ENCODE measurements at places on chromosomes 4 and X.

DNA sequence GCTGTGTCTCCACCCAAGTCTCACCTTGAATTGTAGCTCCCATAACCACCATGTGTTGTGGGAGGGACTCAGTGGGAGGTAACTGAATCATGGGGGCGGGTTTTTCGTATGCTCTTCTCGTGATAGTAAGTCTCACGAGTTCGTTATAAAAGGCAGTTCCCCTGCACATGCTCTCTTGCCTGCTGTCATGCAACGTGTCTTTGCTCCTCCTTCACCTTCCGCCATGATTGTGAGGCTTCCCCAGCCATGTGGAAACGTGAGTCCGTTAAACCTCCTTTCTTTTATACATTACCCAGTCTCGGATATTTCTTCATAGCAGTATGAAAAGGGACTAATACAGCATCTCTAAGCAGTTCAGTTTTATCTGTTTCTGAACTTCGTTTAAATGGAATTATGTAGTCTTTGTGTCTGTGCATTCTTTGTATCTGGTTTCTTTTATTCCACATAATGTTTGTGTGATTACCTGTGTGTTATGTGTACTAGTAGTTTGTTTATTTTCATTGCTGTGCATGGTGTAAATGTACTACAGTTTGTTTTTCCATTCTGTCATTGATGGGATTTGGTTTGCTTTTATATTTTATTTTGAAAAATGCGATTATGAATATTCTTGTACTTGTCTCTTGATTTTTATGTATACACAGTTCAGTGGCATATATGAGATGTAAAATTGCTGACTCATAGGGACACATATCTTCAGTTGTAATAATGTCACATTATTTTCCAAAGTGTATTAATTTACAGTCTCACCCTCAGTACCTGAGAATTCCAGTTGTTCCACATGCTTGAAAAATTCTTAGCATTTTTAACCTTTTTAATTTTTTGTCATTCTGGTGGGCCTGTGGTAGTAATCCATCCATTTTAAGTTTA lies 304.9 kb downstream of the GBA3 start:
- DNase-seq: no peak

- no peak for DNase-seq
Measured at GRCh38 chr4:48340276-48340964, 909 bp upstream of the SLAIN2 start.

GRCh38 chrX:34716302-34716701 lies 59.2 kb upstream of the TMEM47 start:
- DNase-seq: no peak

- DNase-seq: no peak
Measured at GRCh38 chrX:29012867-29013266, 425.6 kb downstream of the IL1RAPL1 start.

DNA sequence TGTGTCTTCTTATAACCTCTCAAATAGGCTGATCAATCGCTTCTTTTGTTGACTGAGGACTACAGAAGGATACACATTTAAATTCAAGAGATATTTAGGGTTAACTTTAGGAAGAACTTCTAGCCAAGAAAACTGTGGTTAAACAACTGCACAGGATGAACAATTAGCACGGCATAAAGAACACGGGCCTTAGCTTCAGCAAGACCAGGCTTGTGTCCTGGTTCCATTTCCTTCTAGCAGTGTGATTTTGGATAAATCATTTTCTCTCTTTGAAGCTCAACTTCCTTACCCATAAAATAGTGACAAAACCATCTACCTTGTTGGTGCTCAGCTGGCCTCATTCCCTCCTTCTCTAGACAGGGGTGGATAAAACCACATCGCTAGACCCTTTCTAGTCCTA lies 117.6 kb downstream of the TSPAN5 start:
- DNase-seq: no peak

DNA sequence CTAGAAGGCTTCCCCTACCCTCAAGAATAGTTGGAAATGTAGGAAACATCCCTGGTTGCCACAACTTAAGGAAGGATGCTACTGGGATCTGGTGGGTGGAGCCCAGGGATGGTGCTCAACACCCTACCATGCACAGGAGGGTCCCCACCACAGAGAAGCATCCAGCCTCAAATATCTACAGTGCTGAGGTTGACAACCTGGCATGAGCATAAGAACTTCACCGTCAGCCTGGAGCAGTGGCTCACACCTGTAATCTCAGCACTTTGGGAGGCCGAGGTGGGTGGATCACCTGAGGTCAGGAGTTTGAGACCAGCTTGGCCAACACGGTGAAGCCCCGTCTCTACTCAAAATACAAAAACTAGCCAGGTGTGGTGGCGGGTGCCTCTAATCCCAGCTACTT lies 24.0 kb upstream of the ASMTL start:
- DNase-seq: no peak

GRCh38 chrX:70176938-70177533 lies at the start of gene DGAT2L6:
Gene DGAT2L6 (plus strand): TSS chrX:70177483. CDS start chrX:70177583, 100 bp downstream.
- no peak for DNase-seq

DNA sequence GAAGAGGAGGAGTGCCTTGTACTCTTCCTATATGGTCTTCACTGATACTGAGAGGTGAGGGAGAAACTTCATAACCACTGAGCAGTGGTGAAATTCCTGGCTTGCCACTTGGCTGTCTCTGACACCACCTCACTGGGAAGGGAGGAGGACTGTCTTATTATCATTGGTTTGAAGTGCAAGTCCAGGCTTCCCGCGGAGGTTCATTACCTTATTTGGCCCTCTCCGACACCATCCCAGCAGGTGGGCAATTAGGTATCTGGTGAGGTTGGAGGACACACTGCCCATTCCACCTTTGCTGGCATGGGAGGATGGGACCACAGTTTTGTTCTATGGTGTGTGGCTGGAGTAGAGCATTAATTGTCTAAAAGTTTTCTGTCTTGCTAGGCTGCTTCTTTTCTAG lies 206.1 kb downstream of the LHFPL1 start:
- DNase-seq: no peak

GRCh38 chrX:9785944-9786797 lies at the start of gene SHROOM2:
Gene SHROOM2 (plus strand): TSS chrX:9786429. CDS start chrX:9786546, 117 bp downstream.
- no peak for DNase-seq

GRCh38 chr4:117965622-117966021 lies 68.7 kb upstream of the NDST3 start:
- DNase-seq: no peak

DNA sequence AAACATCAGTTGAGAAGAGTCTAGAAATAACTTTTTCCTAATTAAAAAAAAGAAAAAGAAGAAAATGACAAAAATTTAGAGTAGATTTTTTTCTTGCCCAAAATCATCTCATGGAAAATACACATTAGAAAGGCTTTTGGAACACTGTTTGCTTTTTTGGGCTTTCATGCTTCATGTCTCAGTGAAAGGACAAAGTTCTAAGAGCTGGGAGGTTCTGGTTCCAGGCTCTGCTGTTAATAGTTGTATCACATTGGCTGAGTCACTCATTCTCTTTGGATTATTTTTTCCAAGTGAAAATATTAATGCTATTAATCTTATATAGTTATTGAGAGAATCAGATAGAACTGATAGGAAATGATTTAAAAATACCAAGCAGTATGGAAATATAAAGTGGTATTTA lies 32.9 kb upstream of the ETNPPL start:
- no peak for DNase-seq

- DNase-seq: no peak
Measured at GRCh38 chr4:4633431-4633830, 91.6 kb upstream of the STX18 start.

DNA sequence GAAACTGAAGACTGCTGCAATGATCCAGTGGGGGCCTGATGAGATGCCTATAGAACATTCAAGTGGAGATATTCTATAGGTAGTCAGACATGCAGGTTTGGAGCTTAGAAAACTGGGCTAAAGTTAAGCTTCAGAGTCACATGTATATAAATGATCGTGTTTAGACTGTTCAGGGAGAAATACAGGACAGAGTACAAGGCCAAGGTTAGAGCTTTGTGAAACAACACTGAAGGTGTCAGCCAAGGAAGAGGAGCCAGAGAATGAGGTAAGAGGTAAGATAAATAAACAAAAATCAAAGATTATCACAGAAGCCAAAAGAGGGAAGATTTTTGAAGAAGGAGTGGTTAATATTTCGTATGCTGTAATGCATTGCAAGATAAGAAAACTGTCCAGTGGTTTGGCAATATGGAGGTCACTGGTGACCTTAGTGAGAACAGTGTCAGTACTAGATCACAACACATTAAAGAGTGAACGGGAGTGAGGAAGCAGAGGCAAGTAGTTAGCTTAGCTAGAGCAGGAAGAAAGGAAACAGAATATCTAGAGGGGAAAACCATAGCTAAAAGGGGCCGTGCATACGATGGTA lies 58.0 kb upstream of the KLHL13 start:
- DNase-seq: no peak

DNA sequence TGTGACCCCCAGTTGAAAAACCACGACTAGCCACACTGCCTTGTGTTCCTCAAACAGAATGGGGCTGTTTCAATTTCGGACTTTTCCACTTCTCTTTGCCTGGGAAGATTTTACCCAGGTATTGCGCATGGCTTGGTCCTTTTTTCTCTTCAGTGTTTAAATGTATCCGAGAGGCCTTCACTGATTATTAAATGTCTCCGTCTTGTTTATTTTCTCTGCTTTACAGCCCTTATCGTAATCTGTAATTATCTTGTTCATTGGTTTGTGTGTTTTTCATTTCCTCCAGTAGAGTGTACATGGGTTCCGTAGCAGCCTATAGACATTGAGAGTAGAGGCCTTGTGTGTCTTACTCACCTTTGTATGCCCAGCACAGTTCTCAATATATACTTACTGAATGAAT lies 2.4 kb downstream of the MOSPD2 start:
- DNase-seq: no peak

All from pulmonary artery endothelial cell (primary cell).